AG08395 (cell line): ENCODE measurements at places on chromosomes 16 and 17.

DNA sequence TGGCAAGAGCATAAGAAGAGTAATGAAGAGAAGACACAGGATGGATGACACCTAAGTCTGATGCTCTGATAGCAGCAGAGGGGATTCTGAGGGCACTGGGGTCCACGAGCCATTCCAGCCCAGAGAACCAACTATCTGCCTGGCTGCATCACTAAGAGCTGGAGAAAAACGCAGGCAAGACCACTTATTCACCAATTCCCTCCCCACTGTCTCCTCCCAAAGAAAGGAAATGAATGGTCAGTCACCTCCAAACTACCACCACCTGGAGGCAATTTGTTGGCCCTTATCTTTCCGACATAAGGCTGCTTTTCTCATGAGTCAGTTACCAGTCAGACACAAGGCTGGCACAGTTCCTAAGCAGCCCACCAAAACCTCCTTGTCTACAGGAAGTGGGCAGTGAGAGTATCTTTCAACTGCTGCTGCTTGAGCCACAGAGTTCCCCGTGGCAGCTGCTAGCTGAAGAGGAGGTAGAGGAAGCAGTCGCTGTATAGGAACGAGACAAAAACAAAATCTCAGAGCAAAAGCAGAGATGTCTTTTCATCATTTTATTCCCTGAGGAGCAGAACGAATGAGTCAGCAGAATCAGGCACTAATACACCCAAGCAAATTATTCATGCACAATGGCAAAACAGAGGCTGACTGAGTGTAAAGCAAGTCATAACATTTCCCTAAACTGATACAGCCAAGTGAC, 111.1 kb downstream of the SMG6 start:
- peak; percentile 82 for DNase-seq

GRCh38 chr17:29401258-29401657, 11.1 kb downstream of the TAOK1 start:
- no peak for DNase-seq

DNA sequence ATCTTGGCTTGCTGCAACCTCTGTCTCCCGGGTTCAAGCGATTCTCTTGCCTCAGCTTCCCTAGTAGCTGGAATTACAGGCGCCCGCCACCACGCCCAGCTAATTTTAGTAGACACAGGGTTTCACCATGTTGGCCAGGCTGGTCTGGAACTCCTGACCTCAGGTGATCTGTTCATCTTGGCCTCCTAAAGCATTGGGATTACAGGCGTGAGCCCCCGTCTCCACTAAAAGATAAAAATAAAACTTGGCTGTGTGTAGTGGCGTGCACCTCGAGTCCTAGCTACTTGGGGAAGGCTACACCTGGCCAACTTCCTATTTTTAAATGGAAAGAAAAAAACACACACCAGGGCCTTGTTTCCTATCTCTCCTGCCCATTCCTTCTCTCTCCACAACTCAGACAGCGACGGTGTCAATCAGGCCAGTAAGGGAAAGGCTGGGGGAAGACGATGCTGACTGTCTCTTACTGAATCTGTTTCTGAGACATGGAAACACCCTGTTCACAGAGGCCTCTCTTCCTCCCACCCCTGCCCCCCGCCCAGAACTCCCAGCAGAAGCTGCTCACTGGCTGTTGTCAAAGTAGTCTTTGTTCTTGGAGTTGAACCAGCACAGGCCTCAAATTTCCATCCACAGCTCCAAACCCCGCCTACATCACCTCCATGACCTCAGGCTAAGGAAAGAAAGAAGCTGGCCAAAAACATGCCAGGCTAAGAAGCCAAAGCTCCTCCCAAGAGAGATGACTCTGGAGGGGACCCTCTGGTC, 96.6 kb downstream of the NXN start:
- DNase-seq: peak; percentile 37

DNA sequence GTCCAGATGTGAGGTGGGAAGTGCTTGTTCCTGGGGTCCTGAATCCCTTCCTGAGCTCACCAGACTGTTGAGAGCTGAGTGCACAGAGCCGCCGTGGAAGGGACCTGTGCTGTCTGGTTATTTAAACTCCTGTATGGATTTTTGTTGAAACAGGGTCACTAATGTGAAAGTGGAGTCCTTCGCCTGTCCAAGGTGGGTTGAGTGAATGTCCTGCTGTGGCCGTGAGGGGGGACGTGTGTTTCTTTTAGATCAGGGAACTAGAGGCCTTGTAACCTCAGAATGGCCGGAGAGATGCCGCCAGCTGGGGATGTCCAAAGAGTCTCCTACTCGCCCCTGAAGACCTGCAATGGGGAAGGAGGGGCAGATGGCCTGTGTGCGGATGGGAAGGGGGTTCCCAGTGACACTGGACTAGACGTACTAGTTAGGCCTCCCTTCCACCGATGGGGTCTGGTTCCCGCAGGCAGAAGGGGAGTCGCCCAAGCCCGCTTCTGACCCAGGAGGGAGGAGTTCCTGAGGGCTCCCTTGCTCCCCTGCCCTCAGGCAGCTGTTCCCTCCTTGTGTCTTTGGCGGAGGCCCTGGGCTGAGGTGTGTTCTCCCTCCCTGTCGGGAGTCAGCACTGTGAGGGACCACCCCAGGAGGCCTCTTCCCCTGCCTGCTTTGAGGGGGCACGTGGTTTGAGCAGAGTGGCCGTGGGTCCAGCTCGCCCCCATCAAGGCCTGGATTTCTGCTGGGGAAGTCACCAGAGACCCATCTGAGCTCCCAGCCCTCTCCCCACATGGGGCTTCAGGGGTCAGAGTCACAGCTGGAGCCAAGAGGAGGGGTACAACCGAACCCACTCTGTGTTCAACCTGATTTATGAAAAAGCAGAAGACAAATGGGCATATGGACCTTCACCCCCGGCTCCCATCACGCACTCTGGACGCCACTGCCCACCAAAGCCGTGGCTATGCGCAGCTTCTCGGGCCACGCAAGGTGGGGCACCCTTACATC, 30.9 kb downstream of the OR1D5 start:
- no peak for DNase-seq

DNA sequence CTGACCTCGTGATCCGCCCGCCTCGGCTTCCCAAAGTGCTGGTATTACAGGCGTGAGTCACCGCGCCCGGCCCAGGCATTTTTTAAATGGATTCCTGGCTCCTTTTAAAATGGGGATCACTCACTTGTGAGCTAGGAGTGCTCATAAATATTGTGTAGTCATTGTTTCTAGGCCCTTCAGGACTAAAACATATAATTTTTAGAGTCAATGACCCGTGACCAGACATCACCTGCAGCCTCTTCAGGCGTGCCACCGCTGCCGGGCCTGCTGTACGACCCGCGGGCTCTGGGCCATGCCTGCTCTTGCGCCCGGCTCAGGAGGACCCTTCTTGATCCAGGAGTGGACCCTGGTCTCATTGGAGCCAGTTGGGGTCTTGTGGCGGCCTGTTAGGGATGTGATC, 30.8 kb downstream of the EFCAB5 start:
- DNase-seq: no peak

DNA sequence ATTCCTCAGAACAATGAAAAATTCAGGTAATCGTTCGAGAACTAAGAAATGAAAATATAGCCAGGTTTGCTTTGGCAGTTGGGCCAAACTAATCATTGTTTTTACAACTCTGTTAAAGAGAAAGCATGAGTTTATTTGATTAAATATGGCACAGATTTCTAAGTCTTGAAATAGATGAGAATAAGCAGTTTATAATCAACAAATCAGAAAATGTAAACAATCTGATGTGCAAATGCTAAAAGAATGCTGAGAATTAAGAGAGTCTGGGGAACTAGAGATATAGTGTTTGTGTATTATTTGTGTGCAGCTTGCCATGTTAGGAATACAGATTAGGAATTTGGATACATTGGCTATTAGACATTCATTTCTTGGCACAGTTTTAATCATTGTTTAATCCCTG, 212.5 kb downstream of the TANC2 start:
- peak; percentile 17 for DNase-seq

- peak; percentile 55 for DNase-seq
Observed at GRCh38 chr17:12613566-12613965, 52.1 kb upstream of the MYOCD start.

DNA sequence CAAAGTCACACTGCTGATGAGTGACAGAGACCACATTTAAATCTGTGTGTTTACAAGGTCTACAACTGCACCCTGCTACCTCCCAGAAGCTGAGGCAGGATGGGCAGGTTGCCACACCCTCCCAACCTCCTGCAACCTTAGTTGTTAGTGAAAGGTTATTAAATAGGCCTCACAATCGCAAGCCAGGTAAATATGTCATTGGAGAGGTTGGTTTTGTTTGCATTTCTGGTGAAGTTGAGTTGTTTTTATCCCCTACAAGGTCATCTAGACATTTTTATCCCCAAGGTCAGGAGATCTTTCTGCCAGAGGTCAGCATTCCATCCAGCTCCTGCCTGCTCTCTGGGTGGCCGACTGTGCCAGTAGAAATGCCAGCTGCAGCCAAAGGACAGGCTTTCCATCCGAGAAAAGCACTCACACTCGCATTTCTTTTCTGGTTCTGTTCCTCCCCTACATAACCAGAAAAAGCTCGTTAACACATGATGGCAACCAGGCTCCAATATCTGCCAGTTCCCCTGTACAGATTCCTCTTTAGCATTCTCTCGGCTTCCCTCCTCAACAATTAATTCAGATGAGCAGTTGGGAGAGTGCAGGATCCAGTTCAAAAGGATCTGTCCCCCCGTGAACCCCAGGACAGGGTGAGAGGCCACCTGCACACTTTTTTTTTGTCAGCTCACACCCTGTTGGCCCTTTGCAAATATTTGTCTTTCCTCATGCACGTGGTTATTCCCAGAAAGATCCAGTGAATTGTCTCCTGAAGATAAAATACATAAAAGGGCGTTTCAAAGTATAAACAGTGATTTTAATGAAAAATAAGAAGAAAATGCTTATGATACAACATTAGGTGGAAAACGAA, 562.8 kb downstream of the MAF start:
- DNase-seq: no peak

GRCh38 chr16:82260212-82260795, 90.3 kb upstream of the MPHOSPH6 start:
- DNase-seq: no peak

GRCh38 chr16:67749436-67750078, 30.4 kb upstream of the GFOD2 start:
- no peak for DNase-seq

- no peak for DNase-seq
Observed at GRCh38 chr16:68345958-68346635, 35.3 kb downstream of the PRMT7 start.

- peak; percentile 66 for DNase-seq
Observed at GRCh38 chr17:7858522-7858810, 663 bp downstream of the CYB5D1 start.

DNA sequence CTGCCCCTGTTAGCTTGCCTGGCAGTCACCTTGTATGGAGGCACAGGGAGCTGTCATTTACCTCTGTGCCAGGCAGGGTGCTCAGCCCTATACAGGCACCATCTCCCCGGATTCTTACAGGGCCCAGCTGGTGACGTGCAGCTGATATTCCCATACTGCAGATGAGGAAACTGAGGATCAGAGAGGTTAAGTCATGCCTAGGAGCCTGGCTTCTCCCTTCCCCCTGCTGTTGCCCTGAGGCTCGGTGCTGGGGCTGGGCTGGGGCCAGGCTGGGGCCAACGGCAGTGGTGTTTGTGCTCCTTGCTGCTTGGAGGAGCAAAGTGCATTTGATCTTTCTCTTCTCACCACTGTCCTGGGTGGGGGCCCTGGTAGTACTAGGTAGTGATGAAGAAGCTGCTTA, 54.7 kb upstream of the IL34 start:
- no peak for DNase-seq

- no peak for DNase-seq
Observed at GRCh38 chr17:44872131-44872768, 24.6 kb downstream of the HIGD1B start.

GRCh38 chr16:66961914-66962313, 848 bp downstream of the CES3 start:
- no peak for DNase-seq

DNA sequence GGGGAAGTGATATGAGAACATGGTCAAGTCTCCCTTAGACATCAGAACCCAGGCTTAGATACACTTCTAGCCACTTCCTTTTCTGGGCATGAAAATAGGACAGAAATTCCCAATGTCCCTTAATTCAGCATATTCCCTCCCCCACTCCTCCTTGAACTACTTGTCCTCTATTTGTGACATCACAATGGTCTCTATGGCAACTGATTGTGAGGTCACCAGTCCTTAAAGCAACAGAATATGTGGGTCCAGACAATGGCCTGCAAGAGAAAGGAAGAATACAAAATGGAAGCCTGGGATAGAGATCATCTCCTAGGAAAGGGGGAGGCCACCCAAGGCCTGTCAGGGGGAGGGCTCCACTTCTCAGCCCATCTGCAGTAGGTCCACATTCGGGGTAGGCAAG, 6.7 kb upstream of the SEZ6 start:
- no peak for DNase-seq

- no peak for DNase-seq
Observed at GRCh38 chr17:47368262-47368661, 44.5 kb downstream of the EFCAB13 start.

DNA sequence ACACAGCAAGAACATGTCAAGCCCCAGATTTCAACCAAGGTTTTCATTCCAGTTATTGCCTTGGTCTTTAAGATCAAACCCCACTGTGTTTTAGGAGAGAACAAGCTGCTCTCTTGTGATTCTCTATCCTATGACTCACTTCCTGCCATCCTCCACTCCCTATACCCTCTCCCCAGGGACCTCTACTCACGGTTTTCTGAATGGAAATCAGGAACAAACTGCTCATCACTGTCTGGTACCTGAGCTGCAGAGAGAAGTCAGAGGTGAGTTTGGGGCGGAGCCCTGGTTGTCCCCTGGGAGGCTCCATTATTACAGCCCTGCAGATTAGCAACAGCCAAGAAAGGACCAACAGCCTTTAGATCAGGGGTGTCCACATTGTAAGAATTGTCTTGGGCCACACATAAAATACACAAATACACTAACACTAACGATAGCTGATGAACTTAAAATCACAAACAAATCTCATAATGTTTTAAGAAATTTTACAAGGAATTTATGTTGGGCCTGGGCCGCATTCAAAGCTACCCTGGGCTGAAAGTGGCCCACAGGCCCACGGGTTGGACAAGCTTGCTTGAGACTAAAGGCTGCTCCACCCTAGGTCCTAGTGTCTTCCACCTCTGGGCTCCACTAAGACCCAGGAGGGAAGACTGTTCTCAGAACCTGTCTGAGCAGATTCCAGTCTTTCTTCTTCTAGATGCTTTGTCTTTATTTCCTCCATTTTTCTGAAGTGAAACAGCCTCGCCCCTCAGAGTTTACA, 9.7 kb downstream of the ETV4 start:
- peak; percentile 88 for DNase-seq

DNA sequence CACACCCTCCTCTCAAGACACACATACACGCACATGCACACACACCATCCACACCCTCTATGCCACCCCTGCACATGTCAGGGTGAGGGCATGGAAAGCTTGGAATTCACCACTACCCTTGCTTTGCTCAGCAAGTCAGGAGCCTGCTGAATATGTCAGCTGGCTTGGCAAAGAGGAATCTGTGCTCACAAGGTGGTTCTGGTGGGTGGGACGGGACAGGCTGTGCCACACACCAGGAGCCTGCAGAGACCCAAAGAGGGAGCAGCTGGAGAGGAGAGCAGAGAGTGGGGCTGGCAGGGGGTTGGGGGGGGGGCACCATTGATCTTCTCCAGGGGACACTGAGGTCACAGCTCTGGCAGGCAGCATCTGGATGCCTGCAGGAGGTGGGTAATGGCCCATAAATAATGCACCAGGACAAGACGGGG, 48.7 kb upstream of the NDRG4 start:
- DNase-seq: no peak
